ENCODE measurements at places on chromosomes 12 and 14.

DNA sequence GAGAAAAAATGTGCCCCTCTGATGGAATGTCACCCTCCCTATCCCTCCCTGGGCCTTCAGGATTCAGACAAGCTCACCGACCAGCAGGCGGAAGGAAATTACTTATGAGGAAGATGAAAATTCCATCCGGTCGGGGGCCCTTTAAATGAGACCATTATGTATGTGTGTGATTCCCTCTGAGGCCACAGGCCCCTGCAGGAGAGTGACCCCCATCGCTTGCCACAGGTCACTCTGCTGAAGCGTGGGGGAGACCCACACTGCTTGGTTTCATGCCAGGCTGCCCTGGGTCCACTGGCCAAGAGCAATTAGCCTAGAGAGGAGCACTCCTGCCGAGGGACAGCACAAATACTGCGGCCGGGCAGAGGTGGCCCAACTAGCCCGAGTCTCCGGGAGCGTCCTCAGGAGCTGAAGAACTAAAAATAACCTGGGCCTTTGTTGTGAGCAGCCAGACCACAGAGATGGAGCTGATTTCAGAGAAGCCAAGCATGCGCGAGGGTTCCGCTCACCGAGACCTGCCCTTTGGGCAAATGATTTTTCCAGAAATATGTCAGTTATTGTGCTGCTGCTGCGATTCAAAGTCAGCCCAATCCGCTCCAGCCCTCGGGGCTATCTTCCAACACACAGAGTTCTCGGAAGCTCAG, 276.4 kb downstream of the DPF3 start:
- no peak for DNase-seq

GRCh38 chr12:53999559-54000115, 324 bp upstream of the HOXC9 start:
- peak; percentile 42 for DNase-seq

GRCh38 chr12:5051334-5051733, 7.7 kb downstream of the KCNA5 start:
- no peak for DNase-seq

- DNase-seq = peak; percentile 20
Measured at GRCh38 chr12:101670007-101670671, 27.3 kb upstream of the CHPT1 start.

DNA sequence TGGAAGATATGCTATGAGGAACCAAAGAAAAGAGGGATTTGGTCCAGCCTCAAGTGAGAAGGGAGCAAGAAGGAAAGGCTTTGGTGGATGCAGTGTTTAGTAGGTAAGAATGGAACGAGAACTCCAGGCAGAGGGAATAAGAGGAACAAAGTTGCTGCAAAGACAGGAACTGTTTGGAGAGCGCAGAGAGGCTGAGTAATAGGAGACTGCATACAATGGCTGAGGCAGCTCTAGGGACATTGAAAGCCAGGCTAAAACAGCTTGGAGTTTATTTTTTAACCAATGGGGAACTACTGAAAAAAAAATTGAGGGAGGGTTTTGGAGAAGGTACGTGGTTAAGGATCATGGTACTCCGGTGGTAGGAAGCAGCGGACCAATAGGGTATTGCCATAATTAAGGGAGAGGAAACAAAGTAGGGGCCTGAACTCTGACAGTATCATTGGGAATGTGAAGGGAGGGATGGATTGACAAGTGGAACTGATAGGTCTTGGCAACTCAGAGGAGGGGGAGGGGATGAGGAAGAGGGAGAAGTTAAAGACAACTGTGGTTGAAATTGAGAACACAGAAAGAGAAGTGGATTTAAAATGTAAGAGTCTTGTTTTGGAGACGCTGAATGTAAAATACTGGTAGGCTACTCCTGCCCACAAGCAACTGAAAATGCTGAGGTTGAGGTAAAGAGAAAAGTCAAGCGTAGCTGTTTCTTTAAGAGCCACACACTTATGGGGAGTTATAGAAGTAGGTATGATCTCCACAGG, 4.8 kb downstream of the ASCL4 start:
- DNase-seq = no peak

DNA sequence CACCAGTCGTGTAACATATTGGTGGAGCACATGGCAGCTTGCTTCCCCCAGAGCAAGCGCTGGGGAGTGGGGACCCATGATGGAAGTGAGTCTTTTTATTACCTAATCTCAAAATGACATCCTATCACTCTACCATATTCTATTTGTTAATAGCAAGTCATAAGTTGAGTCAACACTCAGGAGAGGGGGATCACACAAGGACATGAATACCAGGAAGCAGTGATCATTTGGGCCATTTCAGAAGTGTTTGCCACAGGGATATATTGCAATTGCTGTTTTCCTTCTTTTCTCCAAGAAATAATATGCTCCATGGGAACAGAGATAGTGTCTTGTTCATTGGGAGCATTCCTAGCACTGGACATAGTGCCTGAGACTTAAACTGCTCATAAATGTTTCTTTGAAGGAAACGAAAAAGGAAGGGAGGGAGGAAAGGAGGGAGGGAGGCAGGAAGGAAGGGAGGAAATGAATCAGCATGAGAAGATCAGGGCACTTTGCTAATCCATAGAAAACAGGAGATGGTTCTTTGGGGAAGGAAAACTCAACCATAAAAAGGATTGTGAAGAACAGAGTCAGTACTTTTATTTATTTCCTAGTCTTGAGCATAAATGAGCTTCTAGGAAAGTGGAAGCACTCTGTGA, 39.2 kb upstream of the EEA1 start:
- no peak for DNase-seq

DNA sequence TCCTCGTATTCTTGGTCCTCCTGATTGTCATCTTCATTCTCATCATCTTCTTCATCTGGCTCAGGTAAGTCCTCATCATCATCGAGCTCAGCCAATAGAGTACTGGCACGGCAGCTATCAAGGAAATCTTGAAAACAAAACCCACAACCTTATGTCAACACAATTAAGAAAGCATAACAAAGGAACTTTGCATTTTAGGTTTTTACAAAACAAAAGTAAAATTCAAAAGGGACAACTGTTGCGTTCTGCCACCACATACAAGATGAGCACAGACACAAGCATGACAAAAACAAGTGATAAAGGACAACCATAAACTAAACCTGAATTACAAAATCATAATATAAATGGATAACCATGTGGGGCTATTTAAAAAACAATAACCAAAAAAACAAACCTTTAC, 84.7 kb downstream of the HECTD1 start:
- DNase-seq = no peak

GRCh38 chr12:112627851-112628250, 163.7 kb upstream of the RPH3A start:
- DNase-seq = no peak

GRCh38 chr12:26318661-26319068, 123.3 kb downstream of the SSPN start:
- peak; percentile 48 for DNase-seq

DNA sequence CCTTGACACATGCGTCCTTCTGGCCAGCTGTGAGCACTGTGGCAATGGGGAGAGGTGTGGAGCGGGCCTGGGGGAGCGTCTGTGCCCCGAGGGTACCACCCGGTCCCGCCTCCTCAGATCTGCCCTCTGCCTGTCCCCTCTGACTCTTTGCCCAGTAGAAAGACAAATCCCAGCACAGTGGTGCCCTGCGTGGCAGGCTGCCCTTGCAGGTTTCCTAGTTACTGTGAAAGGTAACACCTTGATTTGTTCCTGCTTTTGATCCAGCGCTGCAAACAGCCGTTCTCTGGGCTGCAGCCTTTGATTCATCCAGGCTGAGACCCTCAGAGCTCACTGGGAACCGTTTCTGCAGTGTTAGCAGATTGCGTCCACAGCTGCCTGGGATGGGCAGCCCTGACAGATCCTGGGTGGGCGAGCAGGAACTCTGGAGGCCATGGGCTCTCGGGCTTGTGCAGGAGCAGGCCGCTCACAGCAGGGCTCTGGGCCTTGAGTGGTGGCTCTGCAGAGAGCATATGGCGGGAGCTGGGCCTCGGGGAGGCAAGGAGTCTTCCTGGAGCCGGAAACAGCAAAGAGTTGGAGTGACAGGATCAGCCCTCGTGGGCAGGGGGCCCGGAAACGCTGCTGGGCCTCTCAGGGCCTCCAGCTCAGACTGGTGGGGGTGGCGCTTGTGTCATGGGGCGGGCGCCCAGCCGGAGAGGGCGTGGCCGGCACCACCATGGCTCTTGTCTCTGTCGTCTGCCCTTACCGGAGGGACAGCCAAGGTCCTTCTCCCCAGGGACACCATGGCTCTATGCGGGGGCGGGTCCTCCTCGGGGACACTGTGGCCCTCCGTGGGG, 16.6 kb downstream of the FBRSL1 start:
- peak; percentile 61 for DNase-seq

- no peak for DNase-seq
Measured at GRCh38 chr12:57488402-57489156, 711 bp downstream of the MARS1 start.

DNA sequence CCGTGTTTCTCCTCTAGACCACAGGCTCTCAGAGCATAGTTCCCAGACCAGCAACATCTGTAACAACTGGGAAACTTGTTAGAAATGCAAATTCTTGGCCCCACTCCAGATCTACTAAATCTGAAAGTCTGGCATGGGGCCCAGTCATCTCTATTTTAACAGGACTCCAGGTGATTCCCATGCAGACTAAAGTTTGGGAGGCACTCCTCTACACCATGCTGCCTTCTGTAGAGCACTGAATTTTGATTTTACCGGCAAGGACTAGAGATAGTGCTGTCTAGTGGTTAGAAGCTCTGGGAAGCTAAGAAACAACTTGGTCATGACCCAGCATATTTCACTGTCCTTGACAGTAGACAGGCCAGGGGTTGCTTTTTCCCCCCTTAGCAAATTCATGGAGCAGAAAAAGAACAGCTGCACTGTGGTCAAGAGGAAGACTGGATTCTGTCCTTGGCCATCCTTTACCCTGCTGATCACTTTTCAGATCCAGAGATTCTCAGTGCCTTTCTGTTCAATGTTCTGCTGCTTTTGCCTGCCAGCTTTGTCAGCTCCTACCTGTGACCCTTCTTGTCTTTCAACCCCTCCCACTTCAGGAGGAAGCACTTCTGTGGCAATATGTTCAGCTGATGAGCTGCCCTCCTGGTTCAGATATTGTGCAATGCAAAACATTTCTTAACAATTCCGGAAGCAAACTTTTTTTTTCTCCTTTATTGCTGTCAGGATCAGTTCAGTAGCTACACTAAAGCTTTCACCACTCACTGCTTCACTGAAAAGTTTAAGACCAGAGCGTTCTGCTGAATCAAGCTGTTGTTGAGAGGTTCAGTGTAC, 133.8 kb upstream of the NUDT4 start:
- DNase-seq = peak; percentile 44

DNA sequence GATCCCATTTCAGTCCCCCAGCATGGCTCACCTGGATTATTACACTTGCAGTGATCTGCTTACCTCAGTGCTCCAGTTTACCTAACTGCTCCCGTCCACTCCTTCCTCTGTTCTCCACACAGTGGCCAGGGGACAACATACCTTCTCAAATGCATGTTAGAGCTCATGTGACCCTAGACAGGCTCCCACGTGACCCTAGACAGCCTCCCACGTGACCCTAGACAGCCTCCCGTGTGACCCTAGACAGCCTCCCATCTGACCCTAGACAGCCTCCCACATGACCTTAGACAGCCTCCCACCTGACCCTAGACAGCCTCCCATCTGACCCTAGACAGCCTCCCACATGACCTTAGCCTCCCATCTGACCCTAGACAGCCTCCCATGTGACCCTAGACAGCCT, 226.0 kb upstream of the TMEM132C start:
- DNase-seq = no peak

GRCh38 chr12:50725011-50725942, 38.6 kb upstream of the ATF1 start:
- peak; percentile 26 for DNase-seq

GRCh38 chr12:104858611-104859543, 99.2 kb downstream of the SLC41A2 start:
- no peak for DNase-seq

GRCh38 chr14:91363776-91364523, 53.7 kb downstream of the CCDC88C start:
- DNase-seq = no peak

- DNase-seq = no peak
Measured at GRCh38 chr12:20601668-20602280, 93.4 kb upstream of the SLCO1C1 start.

DNA sequence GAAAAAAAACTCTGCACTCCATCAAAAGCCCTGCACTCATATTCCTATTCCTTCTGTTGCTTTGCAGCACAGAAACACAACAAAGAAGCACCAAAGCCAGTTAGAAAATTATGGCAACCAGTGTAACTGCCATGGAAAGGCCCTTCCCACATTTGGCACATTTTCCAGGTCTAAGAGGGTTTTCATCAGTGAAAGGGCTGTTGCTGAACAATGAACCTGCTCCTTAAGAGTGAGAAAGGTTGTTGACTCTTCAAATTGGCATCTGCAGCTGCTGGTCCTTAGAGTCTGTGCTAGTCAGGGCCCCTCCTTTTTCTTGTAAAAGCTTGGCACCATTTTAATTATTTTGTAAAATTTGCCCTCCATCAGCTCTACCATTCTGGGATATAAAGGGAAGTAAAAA, 378.7 kb upstream of the KITLG start:
- DNase-seq = no peak

DNA sequence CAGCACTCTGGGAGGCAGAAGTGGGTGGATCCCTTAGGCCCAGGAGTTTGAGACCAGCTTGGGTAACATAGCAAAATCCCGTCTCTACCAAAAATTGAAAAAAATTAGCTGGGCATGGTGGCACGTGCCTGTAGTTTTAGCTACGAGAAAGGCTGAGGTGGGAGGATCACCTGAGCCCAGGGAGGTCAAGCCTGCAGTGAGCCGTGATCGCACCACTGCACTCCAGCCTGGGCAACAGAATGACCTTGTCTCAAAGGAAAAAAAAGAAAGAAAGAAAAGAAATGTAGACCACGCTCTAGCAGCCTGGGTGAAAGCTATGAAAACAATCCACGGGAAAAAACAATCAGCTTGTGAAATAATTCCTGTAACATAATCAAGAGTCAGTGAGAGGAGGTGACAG, 29.0 kb downstream of the SARNP start:
- no peak for DNase-seq

DNA sequence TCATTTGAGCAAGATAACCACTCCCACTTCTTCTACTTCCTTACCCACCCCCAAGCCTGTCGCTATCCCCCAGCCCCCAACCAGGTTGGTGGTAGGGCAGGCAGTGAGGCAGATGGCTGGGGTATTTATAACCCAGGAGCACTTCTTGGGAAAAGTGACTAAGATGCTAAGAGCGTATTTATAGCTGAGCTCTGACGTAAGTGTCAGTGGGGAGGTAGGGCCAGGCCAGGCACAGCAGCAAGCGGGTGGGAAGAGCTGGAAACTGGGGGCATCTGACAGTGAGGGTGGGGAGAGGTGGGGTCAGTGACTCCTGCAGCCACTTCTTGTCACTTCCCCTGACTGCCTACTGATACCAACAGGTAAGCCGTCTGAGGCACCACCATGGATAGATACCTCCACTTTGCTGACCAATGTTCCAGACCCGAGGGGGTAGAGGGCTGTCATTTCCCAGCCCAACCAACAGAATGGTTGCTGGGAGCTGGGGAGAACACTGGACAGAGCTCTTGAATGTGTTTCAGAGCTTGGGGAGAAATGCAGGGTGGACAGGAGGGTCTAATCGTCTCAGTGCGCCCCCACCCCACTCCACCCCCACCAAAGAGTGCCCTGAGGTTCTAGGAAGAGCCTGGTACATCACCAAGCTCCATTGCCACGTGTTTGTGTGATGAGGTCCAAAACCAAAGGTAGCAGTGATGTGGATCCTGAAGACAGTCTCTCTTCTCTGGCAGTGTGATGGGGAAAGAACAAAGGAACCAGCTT, 2.7 kb upstream of the INHBE start:
- DNase-seq = no peak
